Stimulated activated CD8-positive, alpha-beta memory T cell treated with anti-CD3 and anti-CD28 coated beads, Interleukin-4, amount 100 ng/mL, for 4 hours (primary cell): ENCODE measurements at places on chromosomes 4 and X.

GRCh38 chr4:159070742-159071141, 32.1 kb upstream of the RAPGEF2 start:
- DNase-seq = no peak

- DNase-seq = no peak
These were observed 73.1 kb downstream of the PHEX start for GRCh38 chrX:22105231-22105630.

GRCh38 chr4:1344696-1345095, 2.3 kb upstream of the UVSSA start:
- no peak for DNase-seq

DNA sequence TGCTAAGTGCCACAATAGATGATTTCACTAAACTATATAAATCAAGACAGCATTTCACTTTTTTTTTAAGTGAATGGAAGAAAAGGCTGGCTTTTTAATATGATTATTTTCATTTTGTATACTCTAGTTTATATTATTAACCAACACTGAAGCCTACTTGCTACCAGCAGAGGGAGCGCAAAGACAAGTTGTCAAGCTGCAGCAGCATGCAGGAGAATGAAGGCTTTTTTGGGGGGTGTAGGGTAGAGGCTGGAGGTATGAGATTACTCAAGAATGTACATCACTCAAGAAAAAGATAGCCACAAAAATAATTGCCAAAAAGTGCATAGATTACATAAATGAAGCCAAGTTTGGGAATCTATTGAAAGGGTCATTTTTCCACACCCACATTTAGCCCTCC, 519.5 kb downstream of the FGF13 start:
- no peak for DNase-seq

DNA sequence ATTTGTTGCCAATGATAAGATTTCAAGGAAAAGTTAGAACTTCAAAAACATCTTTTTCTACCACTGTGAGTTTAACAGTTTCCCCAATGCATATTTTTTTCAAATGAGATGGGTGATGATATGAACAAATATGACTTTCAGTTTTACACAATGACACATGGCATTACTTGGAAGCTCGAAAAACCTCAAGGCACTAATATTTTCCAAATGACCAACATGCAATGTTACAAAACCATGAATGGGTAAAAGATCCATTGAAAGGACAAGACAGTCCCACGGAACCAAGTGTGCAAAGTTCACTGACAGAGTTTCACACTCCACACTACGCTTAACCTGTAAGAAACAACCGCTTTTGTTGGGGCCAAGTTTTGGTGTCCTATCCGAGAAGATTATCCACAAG, 84.5 kb downstream of the CD99L2 start:
- no peak for DNase-seq

DNA sequence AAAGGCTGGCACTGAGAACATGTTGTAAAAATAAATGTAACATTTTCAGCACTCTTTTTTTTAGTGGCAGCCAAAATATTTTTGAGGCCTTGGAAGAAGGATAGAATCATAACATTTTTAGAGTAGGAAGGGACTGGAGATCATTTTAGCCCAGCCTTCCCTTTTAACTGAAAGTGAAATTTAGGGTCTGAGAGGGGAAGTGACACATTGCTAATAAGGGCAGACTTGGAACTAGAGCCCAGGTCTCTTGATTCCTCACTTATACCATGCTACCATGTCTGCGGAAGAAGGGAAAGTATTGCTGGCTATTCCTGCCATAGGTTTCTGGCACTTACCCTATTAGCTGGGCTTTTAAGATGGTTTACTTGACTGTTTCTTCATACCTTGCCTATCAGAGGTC, 4.8 kb downstream of the WDR44 start:
- no peak for DNase-seq

DNA sequence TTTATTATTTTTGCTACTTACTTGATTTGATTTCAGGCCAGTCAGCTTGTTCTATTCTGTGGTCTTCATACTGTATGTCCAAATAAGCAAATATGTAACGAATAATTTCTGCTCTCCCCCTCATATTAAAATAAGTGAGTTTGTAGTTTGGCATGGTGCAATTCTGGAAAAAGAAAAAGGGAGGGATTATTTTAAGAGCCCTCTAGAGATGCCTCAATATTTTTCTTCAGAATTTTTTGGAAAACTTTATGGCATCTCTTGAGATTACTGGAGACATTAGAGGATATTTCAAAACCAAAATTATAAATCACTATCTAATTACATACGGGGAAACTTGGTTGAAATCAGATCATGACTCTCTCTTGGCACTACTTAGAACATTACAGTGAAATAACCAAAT, 8.2 kb downstream of the HPGDS start:
- DNase-seq = no peak

GRCh38 chrX:154890990-154891639, 5.0 kb downstream of the F8A1 start:
- no peak for DNase-seq

- no peak for DNase-seq
These were observed 19.5 kb downstream of the CNGA2 start for GRCh38 chrX:151754047-151754429.

GRCh38 chr4:55530691-55531090, 16.0 kb downstream of the CLOCK start:
- DNase-seq = no peak

GRCh38 chr4:70057651-70058050, 7.4 kb downstream of the HTN1 start:
- DNase-seq = no peak

GRCh38 chrX:93420090-93420489, 253.3 kb downstream of the NAP1L3 start:
- DNase-seq = no peak

GRCh38 chr4:113316879-113317278, 267.4 kb downstream of the ANK2 start:
- DNase-seq = no peak

GRCh38 chr4:126957987-126958386, 674.8 kb upstream of the INTU start:
- no peak for DNase-seq

DNA sequence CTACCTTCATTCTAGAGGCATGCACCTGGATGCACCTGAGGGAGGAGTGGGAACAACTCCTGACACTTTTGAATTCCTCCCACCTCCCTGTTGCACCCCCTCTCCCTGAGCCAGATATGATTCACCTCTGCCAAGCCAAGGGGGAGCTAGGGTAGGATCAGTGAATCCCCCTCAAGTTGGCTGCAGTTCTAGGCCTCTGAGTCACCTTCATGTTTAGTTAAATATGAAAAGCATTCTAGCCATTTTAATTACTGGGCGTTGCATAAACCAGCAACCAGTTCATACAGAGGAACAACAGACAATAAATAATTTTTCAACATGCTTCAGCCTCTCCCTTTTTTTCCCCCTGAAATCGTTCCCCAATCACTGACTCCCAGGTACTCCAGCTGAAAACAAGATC, 1440.2 kb downstream of the ADGRL3 start:
- no peak for DNase-seq

- no peak for DNase-seq
These were observed 41.1 kb downstream of the PJA1 start for GRCh38 chrX:69124108-69124507.

- DNase-seq = no peak
These were observed 191.0 kb downstream of the PRDM5 start for GRCh38 chr4:120731561-120731960.

DNA sequence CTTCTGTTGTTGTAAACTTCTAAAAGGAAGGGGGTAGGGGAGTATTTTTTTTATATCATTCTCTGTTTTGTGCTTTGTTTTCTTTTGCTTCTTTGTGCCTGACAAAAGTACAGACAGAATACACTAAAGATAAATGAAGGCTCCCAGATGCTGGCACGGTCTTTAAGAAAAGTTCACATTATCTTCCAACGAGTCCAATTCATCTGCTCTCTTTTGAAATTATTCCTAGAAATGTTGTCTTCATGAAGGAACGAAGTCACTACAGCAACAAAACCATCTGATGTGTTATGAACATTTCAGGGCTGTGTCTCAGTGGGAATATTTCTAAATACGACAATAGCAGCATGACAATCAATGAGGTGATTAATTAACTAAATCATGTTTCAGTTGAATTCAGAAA, 813.8 kb upstream of the HTR2C start:
- no peak for DNase-seq

DNA sequence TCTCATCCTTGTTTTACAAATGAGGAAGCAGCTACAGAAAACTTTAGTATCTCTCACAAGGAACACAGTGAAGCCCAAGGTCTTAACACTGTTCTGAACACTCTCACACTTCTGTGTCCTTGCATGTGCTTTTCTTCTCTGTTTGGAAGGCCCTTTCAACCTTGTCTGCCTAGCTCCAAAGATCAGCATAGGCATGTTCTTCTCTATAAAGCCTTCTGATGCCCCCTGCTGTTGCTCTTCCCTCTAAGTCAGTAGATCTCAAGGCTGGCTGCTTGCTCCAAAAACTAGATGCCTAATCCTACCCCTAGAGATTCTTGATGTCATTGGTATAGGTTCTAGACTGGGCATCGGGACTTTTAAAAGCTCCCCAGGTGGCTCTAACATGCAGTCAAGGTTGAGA, 5.9 kb downstream of the APOO start:
- DNase-seq = no peak

GRCh38 chr4:89316211-89316610, 8.6 kb upstream of the GPRIN3 start:
- DNase-seq = no peak

DNA sequence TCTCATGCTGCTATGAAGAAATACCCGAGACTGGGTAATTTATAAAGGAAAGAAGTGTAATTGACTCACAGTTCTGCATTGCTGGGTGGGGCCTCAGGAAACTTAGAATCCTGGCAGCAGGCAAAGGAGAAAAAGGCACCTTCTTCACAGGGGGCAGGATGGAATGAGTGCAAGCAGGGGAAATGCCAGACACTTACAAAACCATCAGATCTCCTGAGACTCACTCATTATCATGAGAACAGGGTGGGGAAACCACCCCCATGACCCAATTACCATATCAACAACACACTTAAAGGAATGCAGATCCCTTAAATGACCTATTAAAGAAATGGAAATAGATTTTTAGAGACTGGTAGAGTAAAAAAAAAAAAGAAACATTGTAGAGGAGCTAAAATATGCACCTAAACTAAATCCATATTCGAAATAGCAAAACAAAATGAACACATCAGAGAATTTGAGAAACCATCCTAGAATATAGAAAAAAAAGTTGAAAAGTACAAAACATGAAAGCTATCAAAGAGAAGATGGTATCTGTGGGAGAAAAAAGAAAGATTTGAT, 104.3 kb upstream of the UGT8 start:
- no peak for DNase-seq

DNA sequence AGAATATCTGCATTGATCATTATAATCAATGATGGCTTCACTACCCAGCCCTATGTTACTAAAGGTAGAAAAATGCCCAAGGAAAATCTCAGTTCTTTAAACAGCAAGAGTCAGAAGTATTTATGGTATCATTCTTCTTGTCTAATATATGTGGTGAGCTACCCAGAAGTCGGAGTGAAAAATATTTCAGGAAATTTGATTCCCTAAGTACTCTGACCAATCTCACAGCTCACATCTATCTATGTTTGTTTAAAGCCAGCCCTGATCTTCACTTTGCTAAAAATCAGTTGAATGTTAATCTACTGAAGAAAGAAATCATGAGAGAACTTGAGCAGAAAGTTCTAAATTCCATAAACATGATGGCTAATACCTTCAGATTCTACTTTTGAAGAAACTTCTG, 522.9 kb upstream of the SLIT2 start:
- no peak for DNase-seq

DNA sequence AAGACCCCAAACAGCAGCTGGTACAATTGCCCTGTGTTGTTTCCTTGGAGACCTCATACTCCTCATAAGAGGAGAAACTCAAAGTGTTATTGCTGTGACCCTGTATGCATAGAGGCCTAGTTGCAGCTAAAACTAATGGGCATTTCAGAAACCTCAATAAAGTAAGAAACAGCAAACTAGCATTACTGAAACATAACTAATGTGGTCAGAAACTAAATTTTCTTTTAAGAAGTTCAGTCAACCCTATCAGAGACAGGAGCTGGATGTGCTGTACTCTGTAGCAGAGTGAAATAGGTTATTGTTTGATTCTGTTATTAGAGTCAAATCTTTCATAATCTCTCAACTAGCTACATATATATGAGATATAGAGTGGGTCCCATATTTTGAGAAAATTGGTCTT, 257.5 kb upstream of the IRS4 start:
- DNase-seq = no peak

DNA sequence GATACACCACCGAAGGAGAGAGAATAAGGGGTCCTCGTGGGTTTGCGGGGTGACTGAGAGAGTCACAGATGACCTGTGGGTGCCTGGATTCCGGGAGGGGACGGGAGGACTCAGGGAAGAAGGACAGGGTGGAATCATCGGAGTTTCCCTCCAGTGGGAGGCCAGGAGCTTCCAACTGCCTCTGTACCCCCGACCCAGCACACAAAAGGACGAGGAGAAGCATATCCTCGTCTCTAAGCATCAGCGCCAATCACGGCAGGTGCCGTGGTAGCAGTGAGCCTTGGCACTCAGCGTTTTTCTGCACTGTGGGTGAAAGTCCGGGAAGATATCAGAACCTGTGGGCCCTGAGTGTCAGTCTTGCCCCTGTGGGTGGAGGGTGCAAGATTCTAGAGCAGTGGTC, 62.0 kb downstream of the ASMT start:
- no peak for DNase-seq

DNA sequence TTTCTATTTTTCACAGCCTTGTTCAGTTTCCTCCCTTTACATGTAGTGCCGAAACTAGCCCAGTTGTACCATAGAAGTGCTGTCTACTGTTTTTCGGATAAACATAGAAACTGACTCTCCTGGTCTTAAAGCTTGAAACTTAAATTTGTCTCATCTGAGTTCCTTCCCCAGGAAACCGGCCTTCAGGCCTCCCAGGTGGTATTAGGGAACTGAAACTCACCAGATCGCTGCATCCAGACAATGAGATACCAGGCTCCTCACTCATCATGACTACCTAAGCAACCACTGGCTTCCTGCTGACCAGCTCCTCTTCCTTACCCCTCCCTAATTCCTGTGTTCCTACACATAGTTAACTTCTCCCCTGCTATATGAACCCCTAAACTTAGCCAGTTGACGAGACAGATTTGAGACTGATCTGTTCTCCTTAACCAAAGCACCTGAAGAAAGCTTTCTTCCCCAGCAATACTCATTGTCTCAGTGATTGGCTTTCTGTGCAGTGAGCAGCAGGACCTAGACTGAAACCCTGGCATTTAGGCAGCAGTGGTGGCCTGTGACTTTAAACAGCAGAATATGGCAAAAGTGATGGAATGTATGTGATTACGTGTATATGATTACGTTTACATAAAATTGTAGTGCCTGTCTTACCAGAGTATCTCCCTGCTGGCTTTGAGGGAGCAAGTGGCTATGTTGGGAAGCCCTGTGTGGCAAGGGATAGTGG, 959.1 kb upstream of the LCORL start:
- no peak for DNase-seq

DNA sequence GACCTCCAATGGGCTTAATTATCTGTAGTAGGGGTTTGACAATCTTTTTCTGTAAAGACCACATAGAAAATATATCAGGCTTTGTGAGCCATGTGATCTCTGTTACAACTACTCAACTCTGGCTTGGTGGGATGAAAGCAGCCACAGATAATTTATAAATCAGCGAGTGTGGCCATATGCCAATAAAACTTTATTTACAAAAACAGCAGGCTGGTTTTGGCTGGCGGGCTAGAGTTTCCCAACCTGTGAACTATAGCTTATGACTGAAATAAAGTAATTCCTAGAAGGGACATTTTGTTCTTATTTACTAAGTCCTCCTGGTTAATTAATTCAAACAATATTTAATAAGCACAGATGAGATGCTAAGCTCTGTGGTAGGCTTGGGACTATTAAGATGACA, 35.9 kb upstream of the AMELX start:
- DNase-seq = no peak

GRCh38 chrX:111086591-111087006, 9.4 kb upstream of the PAK3 start:
- DNase-seq = no peak

- no peak for DNase-seq
These were observed 99.8 kb downstream of the AFAP1 start for GRCh38 chr4:7839856-7840255.
